ENCODE measurements at places on chromosomes 2 and 18.

DNA sequence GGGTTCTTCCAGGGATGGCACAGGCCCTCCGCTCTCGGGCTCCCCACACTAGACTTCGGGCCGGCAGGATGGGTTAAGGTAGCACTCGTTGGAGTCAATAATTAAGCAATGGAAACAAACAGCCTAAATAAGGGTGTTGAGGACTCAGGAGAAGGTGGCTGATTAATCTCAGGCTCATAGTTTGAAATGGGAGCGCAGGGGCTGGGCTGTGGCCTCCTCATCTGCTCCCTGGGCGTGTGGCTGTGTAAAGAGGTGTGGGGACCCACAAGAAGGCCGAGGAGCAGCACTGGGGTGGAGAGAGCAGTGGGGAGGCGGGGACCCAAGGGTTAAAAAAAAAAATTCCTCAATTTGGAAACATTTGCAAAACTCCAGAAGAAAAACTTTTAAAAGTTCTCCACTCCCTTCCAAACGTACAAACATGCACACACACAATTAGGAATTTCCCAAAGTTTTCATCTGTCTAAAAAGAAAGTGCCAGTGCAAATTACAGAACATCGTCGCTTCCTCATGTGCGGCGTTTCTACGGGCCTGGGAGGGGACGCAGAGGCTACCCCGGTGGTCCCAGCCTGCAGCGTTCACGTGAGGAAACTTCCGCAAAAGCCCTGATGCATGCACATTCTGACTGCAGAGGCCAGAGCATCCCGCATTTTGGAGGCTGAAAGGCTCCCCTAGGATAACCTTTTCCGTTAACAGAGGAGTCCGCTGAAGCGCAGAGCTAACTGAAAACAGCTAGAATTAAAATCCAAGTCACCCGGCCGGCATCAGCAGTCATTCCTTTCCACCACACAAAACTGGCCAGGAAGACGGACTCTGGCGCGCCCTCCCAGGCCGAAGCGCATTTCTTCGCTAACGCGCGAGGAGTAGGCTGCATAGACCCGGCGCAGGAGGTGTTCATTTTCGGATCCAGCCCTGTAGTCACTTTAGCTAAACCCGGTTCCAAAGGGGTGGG, 1.0 kb upstream of the TUBB6 start:
- DNase-seq: peak; percentile 52

GRCh38 chr2:175107146-175107545, 60.9 kb downstream of the ATF2 start:
- no peak for DNase-seq

GRCh38 chr2:43426305-43427031, 169.4 kb downstream of the THADA start:
- peak; percentile 76 for DNase-seq

DNA sequence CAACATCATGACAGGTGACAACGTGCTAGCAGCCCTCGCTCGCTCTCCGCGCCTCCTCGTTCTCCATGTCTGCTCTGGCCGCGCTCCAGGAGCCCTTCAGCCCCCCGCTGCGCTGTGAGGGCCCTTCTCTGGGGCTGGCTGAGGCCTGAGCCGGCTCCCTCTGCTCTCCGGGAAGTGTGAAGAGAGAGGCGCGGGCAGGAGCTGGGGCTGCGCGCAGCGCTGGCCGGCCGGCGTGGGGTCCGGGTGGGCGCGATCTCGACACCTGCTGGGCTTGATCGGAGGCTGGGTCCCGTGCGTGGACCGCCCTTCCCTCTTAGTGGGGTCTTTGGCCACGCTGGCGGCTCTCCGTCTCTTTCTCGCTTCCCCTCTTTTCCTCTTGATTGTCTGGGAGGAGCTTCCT, 195.5 kb downstream of the ANKRD30BL start:
- DNase-seq: no peak

DNA sequence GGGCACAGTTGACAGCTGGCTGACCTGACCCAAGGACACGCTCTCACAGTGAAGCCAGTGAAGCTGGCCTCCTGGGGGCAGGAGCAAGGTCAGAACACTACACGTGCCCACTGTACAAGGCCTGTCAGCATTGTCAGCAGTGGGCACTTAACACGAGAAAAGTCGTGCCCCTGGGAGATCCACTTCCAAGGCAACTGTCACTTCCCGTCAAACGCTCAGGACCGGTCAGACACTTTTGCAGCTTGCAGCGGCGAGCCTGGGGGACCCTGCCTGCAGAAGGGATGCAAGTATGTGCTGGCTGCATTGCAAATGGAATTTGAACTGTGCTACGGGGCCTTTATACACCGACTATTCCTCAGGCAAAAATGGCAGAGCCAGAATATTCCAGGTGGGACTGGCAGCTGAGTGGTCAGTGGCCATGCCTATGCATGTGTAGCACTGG, 176.2 kb downstream of the BCL2 start:
- DNase-seq: no peak

GRCh38 chr18:12336171-12336613, 28.2 kb downstream of the TUBB6 start:
- no peak for DNase-seq

GRCh38 chr18:50866765-50867164, 12.2 kb upstream of the ME2 start:
- no peak for DNase-seq

DNA sequence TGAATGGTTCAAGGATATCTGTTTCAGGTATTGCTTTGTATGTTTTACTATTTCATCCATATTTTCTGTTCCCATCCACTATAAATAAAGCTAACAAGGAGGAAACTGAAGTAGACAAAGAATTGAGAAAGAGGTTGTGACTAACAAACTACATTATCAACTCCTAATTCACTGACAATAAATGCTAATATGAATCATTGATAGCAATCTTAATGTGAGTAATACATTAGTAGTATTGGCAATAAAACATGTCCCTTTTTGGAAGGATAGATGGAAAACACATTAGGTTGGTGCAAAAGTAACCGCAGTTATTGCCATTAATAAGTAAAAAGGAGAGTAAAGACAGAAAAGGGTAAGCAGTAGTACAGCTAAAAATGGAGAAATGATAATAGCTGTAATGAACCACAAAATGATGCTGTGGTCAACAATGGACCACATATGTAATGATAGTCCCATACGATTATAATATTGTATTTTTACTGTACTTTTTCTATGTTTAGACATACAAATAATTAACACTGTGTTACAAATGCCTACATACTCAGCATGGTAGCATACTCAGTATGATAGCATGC, 104.7 kb downstream of the THADA start:
- no peak for DNase-seq

- DNase-seq: no peak
These were observed 22.3 kb upstream of the RAB12 start for GRCh38 chr18:8586941-8587340.

- DNase-seq: no peak
These were observed 242.6 kb downstream of the EN1 start for GRCh38 chr2:118604811-118605210.

- no peak for DNase-seq
These were observed 107.7 kb upstream of the YPEL5 start for GRCh38 chr2:30039101-30039500.

- no peak for DNase-seq
These were observed 557 bp downstream of the DCC start for GRCh38 chr18:52340406-52341102.

GRCh38 chr2:54336136-54336976, 80.3 kb upstream of the TSPYL6 start:
- no peak for DNase-seq

- DNase-seq: no peak
These were observed 61.0 kb downstream of the ZAP70 start for GRCh38 chr2:97774425-97774824.

DNA sequence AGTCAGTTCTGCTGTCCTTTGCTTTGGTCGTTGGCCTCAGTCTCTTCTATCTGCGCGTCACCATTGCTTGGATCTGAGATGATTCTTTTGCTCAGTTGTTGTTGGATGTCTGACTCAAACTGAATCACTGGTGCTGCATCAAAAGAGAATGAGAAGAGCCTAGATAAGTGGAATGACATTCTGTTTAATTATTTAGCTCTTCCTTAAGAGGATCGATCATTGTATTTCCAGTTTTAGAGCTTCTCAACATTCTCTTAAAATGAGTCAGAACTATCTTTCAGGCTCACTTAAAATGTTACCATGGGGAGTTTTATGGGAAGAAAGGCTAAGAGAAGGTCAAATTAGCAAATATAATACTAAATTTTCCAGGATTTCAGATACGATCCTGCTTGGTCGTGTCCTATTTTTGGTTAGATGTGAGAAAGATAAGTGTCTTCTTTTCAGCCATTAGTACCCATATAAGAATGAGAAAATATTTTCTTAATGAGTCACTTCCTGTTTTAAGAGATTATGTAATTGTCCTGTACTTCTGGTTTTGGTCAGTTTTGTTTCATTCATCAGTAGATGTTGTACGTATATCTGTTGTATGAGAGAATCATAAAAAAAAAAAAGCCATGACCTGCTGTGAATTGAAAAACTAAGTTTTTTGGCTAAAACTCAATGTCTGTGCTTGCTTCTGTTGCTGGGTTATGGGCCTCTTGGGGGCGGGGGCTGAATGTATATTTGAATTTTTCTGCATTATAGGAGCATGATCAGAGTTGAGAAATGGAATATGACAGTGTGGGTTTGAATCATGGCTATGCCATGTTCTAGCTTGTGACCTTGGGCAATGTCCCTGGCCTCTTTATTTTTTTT, 31.6 kb upstream of the CASP10 start:
- no peak for DNase-seq

GRCh38 chr18:1928711-1929110, 642.6 kb downstream of the METTL4 start:
- no peak for DNase-seq

DNA sequence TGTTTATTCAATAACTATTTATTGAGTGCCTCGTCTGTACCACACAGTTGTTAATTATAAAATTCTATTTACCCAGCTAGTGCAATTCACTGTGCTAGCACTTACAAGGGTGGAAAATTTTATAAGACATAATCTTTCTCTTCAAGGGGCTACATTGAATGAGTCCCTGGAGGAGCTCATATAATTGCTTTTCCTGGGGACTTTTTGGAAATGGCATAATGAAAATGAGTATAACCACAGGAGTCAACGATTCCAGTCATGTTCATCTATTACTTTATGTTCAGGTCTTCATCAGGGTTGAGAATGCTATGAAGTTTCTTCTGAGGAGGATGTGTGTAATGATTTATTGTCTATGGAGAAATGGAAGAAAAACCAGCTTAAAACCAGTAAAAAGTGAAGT, 52.9 kb upstream of the TMEM200C start:
- DNase-seq: no peak

GRCh38 chr2:185219981-185220380, 518.6 kb upstream of the FSIP2 start:
- no peak for DNase-seq

GRCh38 chr2:69469784-69470183, 32.5 kb upstream of the NFU1 start:
- no peak for DNase-seq

- no peak for DNase-seq
These were observed 283.3 kb upstream of the THUMPD2 start for GRCh38 chr2:40062381-40062780.

GRCh38 chr2:118031566-118031965, 17.7 kb upstream of the CCDC93 start:
- DNase-seq: no peak

DNA sequence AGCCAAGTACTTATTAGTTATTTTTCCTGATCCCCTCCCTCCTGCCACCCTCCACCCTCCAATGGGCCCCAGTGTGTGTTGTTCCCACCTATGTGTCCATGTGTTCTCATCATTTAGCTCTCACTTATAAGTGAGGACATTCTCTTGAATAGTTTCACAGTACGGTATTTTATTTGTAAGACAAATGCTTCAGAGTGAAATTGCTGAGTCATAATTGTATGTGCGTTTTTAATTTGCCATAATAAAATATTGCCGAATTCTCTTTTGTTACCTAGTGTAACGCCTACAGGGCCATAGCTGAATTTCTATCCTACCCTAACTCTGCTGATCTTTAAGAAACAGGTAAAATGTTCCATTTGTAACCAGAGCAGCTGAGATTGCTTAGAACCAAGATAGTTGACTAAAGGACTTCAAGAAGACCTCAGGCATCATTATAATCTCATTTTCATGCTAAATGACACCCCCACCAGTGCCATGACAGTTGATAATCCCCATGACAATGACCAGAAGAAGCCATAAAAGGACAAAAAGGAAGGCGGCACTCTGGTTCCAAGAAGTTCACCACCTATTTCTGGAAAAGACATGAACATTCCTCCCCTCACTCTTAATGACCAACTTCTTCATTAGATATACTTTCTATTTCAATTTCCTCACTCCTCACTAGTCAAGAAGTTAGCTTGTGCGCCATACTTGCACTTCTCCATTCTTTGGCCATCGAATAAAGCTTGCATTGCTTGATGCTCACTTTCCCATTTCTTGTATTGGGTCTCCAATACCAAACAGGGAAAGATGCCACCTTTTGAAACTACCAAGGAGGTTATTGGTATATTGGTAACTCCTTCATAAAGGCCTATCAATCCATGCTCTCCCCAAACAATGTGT, 18.4 kb downstream of the SCN9A start:
- DNase-seq: no peak

- DNase-seq: no peak
These were observed 91.4 kb upstream of the RBMS1 start for GRCh38 chr2:160584972-160585494.

GRCh38 chr18:4233468-4233867, 221.6 kb downstream of the DLGAP1 start:
- no peak for DNase-seq

- DNase-seq: no peak
These were observed 4.1 kb downstream of the ANTXR1 start for GRCh38 chr2:69017080-69017479.

- DNase-seq: no peak
These were observed 81.8 kb downstream of the FAM168B start for GRCh38 chr2:131011486-131011885.

- no peak for DNase-seq
These were observed 58.2 kb downstream of the KDM3A start for GRCh38 chr2:86499326-86499725.

DNA sequence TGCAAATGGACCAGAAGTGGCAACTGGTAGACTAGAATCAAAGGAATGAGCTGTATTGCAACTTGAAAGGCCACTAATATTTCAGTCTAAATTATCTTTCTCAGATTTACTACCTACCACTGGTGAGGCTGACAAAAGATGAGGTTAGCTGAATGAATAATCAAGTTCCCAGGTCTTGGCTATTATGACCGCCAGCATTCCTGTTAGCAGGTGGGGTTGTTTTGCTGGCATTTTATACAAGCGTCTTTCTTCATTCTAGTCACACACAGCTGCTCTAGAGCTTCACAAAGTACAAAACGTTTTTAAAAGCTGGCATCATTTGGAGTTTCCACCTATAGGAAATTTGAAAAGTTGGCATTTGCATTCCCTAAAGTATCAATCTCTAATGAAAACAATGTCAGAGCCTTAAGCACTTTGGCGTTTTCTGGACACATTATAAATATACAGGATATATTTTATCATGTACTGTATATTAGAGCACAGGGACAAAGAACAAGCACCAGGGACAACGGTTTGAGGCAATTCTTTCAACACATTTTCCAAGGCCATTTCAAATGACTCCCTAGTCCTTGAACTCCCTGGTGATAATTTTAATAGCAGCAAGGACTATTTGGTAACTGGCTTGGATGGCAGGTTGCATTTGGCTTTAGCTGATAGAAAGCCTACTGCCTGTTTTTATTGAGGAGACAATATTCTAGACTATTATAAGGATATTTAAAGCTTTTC, 410.2 kb upstream of the CHST9 start:
- no peak for DNase-seq

GRCh38 chr2:173094731-173095130, 19.1 kb downstream of the MAP3K20 start:
- DNase-seq: no peak
